ENCODE measurements at places on chromosomes 1 and 21.

GRCh38 chr1:99176753-99177152, 87.5 kb upstream of the PLPPR4 start:
- DNase-seq = no peak

DNA sequence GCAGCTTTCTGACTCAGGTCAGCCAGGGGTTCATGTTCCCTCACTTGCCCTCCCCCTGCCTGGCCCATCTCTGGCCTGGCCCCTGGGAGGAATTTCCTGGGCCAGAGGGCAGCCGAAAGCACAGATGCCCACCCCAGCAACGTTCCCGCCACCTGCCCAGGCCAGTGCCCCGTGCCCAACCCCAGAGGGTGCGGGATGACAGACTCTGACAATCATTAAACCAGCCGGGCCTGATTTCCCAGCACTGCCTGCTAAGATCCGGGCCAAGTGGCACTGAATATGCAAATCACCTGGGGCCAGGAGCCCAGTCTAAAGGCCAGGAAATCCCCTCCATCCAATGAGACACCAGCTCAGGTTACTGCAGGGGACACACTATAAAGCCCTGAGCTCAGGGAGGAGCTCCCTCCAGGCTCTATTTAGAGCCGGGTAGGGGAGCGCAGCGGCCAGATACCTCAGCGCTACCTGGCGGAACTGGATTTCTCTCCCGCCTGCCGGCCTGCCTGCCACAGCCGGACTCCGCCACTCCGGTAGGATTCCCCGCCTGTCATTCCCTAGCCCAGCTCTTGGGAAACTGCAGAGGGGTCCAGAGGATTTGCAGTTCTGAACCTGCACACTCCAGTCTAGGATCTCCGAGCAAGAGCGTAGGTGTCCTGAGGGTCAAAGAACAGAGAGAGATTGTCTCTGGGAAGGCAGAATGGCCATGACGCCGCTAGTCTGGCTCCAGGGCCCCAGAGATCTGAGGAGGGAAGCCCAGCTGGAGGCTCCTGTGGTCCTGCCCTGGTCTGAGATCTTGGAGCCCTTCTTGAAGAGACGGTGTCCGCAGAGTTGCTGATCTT, at the start of gene ELF3:
Gene ELF3, plus strand, starts transcription at position 408 of the 836 bp plus-strand sequence. CDS start 550 bp downstream, outside the sequence.
- DNase-seq = no peak

- DNase-seq = no peak
Observed at GRCh38 chr1:245763873-245764331, 609.1 kb downstream of the KIF26B start.

GRCh38 chr1:3733883-3734589, 18.2 kb upstream of the CCDC27 start:
- DNase-seq = no peak

DNA sequence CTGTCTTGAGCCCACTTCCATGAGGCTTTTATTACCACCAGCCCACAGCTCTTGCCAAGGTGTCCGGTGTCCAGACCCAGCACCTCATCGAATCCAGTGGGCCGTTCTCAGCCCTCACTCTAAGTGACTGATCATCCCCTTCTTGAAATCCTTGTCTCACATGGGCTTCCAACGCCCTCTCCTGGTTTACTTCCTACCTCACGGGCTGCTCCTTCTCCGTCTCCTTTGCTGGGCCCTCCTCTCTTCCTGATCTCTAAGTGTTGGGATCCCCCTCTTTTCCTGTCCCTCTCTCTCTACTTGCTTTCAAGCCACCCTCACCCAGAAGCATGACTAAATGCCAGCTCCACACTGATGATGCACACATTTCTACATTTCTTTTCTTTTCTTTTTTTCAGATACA, 9.0 kb upstream of the RHBG start:
- DNase-seq = no peak

DNA sequence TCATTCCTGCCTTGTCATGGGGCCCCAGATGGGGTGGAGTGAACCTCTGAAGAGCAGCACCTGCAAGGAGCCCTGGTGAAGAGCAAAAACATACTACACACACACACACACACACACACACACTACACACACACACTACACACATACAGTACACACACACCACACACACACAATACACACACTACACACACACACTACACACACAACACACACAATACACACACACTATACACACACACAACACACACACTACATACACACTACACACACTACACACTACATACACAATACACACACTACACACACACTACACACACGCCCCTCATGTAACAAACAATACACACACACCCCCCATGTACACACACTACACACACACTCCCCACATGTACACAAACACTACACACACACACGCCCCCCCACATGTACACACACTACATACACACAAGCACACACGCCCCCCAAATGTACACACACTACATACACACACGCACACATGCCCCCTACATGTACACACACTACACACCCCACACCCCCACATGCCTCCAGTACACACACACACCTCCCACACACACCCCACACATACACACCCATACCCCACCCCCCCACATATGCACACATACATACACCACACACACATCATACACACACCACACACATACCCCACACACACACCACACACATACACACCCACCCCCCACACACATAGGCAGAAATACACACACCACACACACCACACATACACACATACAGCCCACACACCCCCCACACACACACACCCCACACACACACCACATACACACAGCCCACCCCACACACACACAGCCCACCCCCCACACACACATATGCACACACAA, 9.3 kb downstream of the SLC2A5 start:
- no peak for DNase-seq

GRCh38 chr1:152996633-152997400, 4.7 kb upstream of the SPRR3 start:
- no peak for DNase-seq

GRCh38 chr1:3863231-3863935, 6.1 kb downstream of the DFFB start:
- no peak for DNase-seq

DNA sequence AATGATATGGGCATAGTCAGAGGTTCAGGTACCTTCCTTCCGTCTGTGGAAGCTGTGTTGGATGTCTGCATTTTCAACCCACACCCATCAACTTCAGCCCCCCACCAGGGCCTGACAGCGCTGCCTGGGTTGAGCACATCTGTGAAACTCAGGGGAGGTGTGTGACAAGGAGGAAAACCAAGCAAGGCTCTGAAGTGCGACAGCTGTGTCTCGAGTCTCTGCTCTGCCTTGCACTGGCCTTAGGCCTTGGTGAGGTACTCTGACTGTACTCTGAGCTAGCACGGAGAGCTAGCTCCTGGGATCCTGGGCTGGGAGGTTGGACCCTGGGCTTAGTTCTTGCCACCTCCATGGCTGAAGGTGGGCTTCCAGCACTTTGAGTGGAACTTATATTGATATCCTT, 9.1 kb downstream of the VANGL2 start:
- no peak for DNase-seq

DNA sequence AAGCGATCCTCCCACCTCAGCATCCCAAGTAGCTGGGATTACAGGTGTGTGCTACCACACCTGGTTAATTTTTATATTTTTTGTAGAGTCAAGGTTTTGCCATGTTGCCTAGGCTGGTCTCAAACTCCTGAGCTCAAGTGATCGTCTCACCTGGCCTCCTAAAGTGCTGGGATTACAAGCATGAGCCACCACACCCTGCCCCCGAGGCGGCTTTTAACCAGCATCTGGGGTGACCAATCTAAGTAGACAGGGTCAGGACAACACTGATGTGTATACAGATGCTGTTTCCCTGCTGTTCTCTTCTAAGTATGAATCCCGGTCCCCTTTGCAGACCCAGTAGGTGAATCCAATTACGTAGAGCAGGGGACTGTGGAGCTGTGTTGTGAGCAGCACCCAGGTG, 23.9 kb downstream of the THAP3 start:
- no peak for DNase-seq

GRCh38 chr1:160169553-160170399, 18.4 kb downstream of the ATP1A4 start:
- peak; percentile 63 for DNase-seq

DNA sequence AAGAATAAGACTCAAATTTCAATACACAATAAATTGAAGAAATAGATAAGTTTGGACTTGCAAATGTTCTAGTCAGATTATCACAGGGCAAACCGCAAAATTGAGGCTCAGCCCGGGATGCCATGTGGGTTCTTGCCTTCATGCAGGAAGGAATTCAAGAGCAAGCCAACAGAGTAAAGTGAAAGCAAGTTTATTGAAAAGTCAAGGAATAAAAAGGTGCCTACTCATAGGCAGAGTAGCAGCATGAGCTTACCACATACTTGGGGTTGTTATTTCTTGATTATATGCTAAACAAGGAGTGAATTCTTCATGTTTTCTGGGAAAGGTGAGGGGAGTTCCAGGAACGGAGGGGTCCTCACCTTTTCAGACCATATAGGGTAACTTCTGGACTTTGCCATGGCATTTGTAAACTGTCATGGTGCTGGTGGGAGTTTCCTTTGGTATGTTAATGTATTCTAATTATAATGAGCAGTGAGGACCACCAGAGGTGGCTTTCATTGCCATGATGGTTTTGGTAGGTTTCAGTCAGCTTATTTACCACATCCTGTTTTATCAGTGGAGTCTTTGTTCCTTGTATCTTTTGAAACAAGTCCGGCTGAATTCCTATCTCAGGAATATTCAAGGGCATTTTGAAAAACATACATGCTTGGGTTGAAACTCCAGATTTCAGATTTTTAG, 2.0 kb upstream of the OR2AK2 start:
- DNase-seq = no peak

DNA sequence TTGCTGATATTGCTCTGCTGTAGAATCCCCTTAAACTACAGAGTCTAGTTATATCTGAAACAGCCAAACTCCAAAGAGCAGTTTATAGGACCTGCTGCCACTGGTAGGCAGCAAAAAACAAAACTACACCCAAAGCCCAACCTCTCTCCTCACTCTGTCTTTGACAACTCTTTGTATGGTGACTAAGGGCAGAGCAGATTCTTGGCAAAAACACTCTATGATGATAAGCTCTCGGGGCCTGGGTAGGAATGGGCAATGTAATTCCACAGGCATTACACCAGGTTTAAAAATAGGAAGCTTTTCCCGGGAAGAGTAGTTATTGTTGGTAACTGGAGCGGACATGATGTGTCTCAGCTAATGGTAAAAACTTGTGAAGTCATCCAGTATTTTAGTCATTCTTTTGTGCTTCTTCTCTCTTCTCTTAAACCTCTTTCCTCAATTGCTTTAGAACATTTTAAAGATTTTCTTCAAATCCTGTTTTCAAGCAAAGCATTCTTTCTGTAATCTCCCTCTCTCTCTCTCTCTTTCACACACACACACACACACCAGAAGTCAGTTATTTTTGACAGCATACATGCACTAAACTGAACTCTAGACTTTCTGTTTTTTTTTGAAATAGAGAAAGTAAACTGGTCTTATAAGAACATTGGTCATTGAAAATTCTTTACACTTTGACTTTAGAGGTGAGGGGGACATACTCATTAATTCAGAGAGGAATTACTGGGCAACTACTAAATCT, 193.5 kb downstream of the PAPPA2 start:
- DNase-seq = no peak

DNA sequence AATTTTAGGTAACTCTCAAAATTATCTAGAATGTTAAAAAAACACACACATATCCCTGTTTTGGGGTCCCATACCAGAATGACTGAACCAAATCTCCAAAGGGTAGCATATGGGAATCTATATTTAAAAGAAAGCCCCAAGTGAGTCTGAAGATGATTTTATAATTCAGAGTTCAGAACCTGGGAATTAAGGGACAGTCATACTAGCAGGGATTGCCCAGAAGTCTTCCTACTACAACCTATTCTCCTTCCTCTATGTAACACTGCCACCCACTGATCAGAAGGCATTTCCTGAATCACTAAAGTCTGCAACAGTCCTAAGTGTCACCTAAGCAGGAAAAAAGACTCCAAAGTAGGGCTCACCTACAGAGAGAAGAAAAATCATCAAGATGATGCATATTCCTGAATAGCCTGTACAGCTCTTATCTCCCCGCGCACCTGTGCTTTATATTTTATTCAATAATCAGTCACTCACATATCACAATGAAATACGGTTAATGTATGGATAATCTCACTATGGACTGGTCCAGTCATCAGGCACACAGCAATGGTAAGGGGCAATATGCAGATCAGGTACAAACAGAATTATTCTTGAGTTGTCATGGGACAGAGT, 4.9 kb downstream of the RGS1 start:
- DNase-seq = no peak

DNA sequence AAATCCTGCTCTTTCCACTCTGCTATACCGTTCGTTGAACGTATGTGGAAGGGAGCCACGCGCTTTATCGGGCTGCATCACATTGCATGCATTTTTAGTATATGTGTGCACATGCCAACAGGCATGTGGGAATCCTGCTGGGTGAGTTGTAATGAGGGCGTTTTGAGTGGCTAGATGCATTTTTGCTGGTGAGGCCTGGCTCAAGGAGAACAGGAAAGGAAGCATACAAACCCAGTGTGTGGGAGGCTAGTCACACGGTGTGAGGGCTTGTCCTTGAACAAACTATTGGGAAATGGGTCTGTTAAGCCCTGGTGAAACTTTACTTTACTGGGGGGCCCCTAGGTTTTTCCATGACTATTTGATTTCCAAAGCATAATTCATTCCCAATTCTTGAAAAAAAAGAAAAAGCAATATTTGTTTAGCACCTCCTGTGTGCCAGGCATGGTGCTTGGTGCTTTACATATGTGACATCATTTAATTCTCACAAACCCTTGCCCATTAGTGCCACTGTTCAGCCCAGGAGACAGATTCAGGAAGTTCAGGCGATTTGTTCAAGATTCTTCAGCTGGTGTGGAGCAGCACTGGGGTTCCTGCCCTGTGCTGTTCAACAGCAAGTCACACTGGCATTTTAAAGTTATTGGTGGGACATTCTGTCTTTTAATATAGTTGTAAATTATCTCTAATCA, 25.6 kb upstream of the JUN start:
- no peak for DNase-seq

DNA sequence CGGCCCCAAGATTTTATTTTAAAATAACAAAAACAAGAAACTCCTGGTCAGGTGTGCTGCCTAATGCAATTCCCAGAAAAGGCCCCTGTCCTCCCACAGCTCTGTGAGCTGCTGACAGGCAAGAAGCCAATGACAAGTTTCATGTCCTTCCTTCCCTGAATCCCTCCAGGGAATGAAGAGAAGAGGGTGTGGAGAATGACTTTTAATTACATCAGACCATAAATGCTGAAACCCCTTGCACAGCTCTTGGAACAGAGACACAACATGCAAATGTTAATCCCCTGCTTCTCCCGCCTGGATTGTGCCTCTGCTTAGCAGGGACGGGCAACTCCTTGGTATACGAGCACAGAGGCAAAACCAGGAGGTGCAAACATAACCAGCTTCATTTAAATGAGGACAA, 228.1 kb upstream of the CAMK1G start:
- DNase-seq = no peak

- DNase-seq = peak; percentile 47
Observed at GRCh38 chr1:62082456-62083363, 111.9 kb upstream of the L1TD1 start.

- DNase-seq = no peak
Observed at GRCh38 chr1:81921851-81922462, 121.2 kb downstream of the ADGRL2 start.

- no peak for DNase-seq
Observed at GRCh38 chr1:174097426-174097825, 61.9 kb upstream of the RABGAP1L start.
